ENCODE measurements at places on chromosomes 16 and 17. TPM values are rescaled to one million over a fixed set of nuclear protein-coding genes. Genes with fewer than 3 reads are reported as not detected.

- no peak overlapping the region for H3K4me3 ChIP-seq
- no peaks in the 10 kb centered on the region for H3K27me3 ChIP-seq
- no peak for DNase-seq
- H3K36me3 ChIP-seq, result no peaks in the 10 kb centered on the region
- no peaks in the 10 kb centered on the region for H3K4me1 ChIP-seq
Measured at GRCh38 chr17:6334386-6334785, 100.5 kb downstream of the AIPL1 start.

- H3K27ac ChIP-seq, result no peak overlapping the region
- peaks cover 6% of the 10 kb centered on the region for H3K4me1 ChIP-seq
- no peak overlapping the region for H3K4me3 ChIP-seq
- no peak for DNase-seq
- H3K36me3 ChIP-seq, result no peaks in the 10 kb centered on the region
Measured at GRCh38 chr17:7748076-7748775, 30.7 kb downstream of the DNAH2 start.

DNA sequence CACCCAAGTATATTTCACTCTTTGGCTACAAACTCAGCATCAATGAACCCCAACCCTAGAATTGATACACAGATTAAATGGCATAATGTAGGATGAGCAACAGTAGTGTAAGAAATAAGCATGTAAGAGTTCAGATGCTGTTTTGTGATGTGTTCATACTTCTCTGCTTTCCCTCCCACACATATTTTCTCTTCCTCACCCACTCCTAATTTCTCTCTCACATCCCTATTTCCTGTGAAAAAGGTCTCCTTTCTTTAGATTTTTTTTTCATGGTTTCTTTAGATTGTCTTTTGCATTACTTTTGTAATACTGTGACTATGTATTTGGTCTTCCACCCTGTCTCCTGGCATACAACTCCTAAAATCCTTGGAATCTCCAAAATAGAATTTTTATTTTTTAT is 21.7 kb downstream of the CREBBP start:
- DNase-seq, result no peak
- peaks cover 63% of the 10 kb centered on the region for H3K4me1 ChIP-seq
- no peaks in the 10 kb centered on the region for H3K27me3 ChIP-seq

- H3K27ac ChIP-seq, result no peak overlapping the region
- peaks cover 3% of the 10 kb centered on the region for H3K4me1 ChIP-seq
- H3K4me3 ChIP-seq, result no peak overlapping the region
- H3K27me3 ChIP-seq, result no peaks in the 10 kb centered on the region
- DNase-seq, result no peak
Measured at GRCh38 chr16:46895399-46896313, 11.5 kb downstream of the GPT2 start.

DNA sequence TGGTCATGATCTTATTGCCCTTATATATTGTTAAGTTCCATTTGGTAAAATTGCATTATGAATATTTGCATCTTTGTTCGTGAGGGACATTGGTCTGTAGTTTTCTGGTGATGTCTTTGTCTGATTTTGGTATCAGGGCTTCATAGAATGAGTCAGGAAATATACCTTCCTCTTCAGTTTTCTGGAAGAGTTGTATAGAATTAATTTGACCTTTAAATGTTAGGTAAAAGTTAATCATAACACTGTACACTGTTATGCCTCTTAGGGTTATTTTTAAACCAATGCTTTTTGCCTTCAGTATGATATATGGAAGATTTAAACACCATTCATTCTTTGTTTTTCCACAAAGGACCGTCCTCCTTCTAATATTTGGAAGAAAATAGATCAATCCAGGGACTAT is 180.0 kb downstream of the CHD9 start:
- H3K4me3 ChIP-seq, result no peak overlapping the region
- no peak for DNase-seq
- no peaks in the 10 kb centered on the region for H3K27me3 ChIP-seq
- no peaks in the 10 kb centered on the region for H3K36me3 ChIP-seq

DNA sequence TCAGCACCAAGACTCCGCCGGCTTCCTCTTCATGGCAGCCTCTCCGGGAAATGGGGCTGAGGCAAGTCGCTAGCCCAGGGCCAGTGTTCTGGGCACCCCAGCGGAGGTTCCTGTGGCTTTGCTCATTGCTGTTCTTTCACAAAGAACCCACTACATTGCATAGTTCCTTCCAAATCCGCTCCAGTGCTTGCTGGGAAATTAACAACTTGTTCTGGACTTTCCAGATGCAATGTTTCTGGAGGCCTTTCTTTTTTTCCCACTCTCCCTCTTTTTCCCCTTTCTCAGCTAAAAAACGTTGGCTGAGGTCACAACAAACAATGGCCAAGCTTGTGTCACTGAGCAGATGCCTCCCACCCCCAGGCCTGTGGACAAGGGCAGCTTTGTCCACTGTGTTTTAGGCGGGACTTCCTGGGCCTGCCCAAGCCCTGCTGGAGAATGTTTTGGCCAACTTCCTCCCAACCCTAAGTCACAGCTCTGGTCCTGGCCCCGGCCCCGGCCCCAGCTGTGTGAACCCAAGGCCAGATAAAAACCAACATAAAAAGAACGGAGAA is 131.5 kb upstream of the RCVRN start:
- peaks cover 5% of the 10 kb centered on the region for H3K4me1 ChIP-seq
- no peaks in the 10 kb centered on the region for H3K27me3 ChIP-seq
- peak; percentile 73 for DNase-seq
- peak overlapping the region; percentile 92 for H3K27ac ChIP-seq

GRCh38 chr17:7294614-7295153 is at the start of gene YBX2:
Gene YBX2 (minus strand): TSS chr17:7294639. CDS start chr17:7294500, 139 bp downstream.
- H3K36me3 ChIP-seq, result no peaks in the 10 kb centered on the region
- H3K4me1 ChIP-seq, result peaks cover 29% of the 10 kb centered on the region
- H3K27ac ChIP-seq, result peak within 1 kb of the TSS; percentile 26

GRCh38 chr16:30928390-30928789 is 5.0 kb downstream of the FBXL19 start:
- no peak for DNase-seq
- peak overlapping the region; percentile 24 for H3K27ac ChIP-seq

The TAOK2 gene
- 65.3 TPM for total RNA-seq

The RAMP2 gene
- 43.2 TPM for total RNA-seq

The ACSM3 gene
- 1.8 TPM for total RNA-seq

The TSNAXIP1 gene
- total RNA-seq, result 3.6 TPM

The NT5M gene
- 11.2 TPM for total RNA-seq

The NAGS gene
- total RNA-seq, result 7.2 TPM

The CPPED1 gene
- 13.8 TPM for total RNA-seq
